Stimulated activated CD4-positive, alpha-beta T cell treated with anti-CD3 and anti-CD28 coated beads, Interleukin-2, amount 100 ng/mL, for 24 hours (primary cell): ENCODE measurements at places on chromosomes 16 and 17.
A peak's percentile ranks its signal among the peaks of the same experiment; 100 is the strongest.

- DNase-seq = no peak
Measured at GRCh38 chr16:27561216-27561615, 11.3 kb downstream of the KATNIP start.

- no peak for DNase-seq
Measured at GRCh38 chr17:80032614-80033171, 3.0 kb downstream of the TBC1D16 start.

GRCh38 chr16:81502396-81503070, 57.9 kb downstream of the CMIP start:
- no peak for DNase-seq

DNA sequence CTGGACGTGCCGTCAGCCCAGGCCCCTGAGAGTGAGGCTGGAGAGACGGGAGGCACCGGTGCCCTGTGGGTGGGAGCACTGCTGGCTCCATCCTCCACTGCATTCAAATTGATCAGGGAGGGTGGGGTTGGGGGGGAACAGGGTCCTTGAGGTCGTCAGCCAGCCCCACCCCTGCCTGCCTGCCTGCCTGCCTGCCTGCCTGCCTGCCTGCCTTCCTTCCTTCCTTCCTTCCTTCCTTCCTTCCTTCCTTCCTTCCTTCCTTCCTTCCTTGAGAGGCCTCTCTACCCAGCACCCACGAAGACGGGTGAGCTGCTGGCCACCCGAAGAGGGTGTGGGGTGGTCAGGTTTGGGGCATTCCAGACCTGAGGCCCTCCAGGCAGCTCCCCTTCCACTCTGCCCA, 16.0 kb downstream of the BAHCC1 start:
- no peak for DNase-seq

DNA sequence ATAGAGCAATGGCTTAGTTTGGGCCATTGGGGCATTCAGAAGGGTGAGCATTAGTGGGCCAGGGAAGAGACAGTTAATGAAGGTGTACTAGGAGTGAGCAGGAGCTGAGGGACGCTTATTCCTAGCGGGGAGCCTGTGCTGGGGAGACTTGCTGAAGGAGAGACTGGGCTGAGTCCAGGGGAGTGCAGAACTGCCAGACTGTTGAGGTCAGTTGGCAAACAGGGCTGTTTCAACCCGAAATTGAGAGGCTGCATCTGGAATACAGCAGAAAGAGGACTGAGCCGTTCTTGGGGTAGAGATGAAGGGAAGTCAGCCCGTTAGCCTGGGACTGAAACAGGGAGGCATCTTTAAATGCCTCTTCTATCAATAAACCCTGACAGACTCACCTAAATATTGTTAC, 33.2 kb downstream of the MAP2K6 start:
- no peak for DNase-seq

- no peak for DNase-seq
Measured at GRCh38 chr17:6981426-6981825, 14.4 kb upstream of the ALOX12 start.

DNA sequence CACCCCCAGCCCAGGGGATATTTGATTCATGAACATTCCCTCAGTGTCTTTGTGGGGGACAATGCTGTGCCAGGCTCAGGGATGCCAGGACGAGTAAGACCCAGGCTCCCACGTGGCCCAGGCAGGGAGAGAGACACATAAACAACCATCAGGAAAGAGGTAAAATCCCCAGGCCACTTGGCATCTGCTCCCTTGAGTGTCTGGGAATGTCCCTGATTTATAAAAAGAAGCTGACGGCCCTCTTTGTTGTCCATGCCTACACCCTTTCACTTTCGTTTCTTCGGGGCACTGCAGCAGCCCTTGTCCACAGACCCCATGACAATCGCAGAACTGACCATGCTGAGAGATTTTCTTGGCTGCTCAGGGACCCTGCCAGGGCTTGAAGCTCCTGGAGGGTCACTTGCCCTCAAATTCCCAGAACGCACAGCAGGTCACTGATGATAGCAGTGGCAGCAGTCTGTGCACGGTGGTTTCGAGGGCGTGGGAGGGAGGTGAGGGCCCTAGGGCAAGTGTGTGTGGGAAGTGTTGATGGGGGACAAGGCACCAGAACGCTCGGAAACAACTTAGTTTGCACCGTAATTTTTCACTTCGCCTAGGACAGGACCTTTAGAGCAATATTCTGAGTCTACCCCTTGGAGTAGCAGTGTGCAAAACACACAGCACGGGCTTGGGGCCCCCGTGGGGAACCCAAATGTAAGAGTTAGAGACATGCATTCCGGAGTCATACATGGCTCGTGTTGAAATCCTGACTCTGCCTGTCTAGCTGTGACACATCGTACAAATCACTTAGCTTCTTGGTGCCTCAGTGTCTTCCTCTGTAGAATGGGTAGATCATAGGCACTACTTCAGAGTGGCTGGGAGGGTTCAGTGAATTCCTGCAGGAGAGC, 4.7 kb downstream of the NOD2 start:
- peak; percentile 71 for DNase-seq

- no peak for DNase-seq
Measured at GRCh38 chr17:8696906-8697305, 47.7 kb downstream of the CCDC42 start.

DNA sequence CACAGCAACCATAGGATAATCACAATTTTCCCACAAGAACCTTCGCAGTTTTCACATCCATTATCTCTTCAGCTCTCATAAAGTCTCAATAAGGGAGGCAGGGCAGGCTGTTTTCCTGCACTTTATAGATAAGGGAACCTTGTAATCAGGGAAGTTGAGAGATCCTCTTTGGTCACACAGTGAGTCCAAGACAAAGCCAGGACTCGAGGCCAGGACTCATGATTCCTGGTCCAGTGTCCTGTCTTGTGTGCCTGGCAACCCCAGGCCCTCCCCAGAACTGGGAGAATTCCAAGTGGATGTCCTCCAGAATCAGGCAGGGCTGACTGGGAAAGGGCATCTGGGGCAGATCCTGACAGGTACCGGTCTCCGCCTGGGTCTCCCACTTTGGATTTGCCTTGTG, 23.1 kb upstream of the PHF12 start:
- no peak for DNase-seq

DNA sequence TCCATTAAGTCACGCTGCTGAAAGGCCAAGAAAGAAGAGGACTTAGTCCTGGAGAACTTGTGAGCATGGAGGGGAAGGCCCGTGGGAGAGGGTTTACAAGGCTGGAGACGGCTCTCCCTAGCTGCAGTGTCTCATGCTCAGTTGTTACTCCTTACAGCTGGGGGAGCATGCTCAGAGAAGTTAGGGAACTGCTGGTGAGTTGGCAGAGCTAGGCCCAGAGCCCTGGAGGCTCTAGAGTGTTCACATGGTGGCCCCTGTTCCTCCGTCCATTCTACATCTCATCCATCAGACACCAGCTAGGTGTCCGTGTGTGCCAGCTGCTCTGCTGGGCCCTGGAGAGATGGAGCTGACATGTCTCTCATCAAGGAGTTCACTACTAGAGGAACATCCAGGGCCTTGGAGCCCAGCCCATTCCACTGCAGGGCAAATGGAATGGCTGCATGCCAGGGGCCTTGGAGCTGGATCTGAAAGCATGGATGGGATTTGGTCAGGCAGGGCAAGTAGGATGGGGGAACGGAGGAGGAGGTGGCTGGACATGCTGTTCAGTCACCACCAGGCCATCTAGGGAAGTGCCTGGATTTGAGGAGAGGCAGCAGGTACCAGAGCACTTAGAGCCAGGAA, 6.3 kb downstream of the XYLT2 start:
- no peak for DNase-seq

DNA sequence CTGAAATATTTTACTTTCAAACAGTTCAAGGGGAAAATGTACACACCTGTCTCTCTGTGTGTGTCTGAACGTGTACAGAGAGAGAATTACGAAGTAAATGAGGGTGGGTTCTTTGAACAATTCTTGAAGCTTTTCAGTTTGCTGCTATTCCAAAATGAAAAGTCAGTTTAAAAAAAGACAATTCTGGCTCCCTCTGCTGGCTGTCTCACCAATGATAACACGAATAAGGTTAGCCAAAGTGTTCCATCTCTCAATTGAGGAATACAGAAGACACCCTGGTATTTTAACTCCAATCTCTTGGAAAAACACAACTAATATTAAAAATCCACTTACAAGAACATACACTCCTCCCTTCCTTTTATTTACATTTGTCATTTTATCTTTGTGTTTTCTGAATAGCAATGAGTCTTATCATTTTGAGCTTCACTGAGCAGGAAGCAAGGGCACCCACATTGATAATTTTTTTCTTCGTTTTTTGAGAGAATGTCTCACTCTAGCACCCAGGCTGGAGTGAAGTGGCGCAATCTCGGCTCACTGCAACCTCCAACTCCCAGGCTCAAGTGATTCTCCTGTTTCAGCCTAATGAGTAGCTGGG, 20.5 kb downstream of the EFTUD2 start:
- DNase-seq = peak; percentile 31

DNA sequence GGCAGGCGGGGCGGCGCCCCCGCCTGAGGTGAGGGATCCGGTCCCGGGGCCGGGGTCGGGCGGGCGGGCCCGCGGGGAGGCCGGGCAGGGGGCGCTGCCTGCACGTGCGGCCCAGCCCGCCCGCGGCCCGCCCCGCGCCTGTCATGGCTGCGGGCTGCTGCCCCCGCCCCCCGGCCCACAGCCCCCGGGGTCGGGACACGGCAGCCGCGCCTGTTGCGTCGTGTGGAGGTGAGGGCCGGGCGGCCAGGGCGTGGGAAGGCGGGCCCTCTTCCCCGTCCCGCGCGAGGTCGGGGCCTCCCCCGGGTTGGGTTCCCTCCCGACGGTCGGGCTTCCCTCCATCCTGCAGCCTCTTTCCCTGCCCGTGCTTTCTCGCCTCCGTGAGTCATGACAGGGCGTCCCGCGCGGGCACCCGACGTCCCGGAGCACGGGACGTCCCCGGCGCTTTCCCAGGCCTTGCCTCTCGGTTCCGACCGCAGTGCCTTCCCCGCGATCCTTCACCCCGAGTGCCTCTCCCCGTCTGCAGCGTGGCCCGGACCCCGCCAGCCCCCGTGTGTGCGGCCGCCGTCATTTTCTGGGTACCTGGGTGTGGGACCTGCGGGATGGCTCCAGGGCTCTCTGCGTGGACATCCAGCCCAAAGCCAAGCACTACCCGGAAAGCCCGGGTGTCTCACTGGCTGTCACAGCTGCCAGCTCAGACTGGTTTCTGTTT, 76.7 kb downstream of the CHD9 start:
- DNase-seq = peak; percentile 71

GRCh38 chr16:85821390-85822135, 22.1 kb downstream of the COX4I1 start:
- peak; percentile 87 for DNase-seq

DNA sequence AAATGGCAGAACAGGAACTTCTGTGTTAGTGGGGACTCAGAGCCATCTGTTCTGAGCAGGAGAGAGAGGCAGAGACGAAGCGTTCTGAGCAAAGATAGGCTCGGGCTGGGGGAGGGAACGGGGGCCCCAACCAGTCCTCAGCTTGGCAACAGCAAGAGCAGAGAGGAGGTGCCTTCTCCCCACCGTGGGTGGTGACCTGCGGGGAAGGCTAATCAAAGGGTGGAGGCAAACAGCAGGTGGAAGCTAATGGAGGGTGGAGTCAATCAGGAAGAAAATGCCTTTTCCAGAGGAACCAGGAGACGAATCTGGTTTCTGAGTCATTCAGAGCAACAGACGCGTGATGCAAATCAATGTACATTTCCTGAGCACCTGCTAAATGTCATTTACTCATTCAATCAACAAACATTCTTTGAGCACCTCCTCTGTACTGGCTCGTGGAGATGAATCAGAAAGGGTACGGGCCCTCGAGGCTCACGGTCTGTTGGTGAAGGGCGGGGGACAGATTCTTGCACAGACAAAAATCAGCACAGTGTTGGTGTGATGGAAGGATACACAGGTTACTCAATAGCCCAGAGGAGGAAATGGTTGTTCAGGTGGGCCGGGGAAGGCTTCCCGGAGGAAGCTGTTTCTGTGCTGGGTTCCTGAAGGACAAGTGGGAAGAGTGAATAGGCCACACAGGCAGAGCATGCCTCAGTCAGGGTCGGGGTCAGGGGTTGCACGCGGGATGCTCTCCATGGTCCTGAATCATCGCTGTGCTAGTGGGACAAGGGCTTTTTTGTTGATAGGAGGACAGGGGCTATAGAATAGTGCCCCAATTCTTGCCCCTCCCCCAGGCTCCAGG, 5.7 kb upstream of the SPNS2 start:
- no peak for DNase-seq

DNA sequence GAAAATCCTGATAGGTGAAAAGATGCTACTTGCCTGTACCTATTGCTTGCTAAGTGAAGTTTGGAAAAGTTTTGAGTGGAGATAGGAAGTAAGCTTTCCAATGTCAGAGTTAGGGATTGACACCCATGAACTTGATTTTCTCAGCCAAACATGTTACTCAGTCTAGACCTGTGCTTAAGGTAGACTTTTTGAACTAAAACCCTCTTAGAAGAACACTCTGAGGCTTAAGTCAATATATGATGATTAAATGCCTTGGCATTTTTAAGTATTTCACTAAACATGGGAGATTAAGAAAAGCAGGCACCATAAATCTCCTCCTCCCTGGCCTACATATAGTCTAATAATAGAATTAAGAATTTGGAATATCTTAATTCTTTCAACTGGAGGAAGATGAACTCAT, 785.6 kb upstream of the SOX9 start:
- no peak for DNase-seq

DNA sequence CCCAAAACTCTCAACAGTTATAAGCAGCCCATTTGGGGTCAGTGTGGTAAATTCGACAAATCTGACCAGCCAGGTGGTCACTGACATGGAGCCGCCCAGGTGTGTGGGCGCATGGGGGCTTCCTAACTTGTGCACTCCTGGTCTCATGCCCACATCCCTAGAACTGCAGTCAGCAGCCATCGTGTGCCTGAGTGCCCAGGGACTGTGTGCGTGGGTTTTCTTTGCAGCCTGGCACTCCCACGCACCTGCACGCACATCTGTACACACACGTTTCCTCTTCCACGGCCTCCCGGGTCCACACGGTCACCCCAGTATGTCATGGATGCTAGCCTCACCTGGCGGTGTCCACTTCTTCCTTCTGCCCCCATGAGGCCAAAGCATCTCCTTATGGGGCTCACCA, 38.9 kb upstream of the ZC3H18 start:
- DNase-seq = no peak

GRCh38 chr16:85179344-85180046, 67.2 kb upstream of the CIBAR2 start:
- no peak for DNase-seq

DNA sequence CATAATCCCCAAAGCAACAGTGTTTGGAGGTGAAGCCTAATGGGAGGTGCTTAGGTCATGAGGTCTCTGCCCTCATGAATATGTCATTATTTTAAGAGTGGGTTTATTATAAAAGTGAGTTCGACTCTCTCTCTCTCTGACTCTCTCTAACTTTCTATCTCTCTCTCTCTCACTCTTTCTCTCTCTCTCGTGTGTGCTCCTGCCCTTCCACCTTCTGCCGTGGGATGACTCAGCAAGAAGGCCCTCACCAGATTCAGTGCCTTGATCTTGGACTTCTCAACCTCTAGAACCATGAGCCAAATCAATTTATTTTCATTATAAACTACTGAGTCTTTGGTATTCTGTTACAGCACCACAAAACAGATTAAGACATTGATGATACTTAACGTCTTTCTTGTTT, 53.7 kb upstream of the TANC2 start:
- no peak for DNase-seq
